Stimulated activated CD8-positive, alpha-beta memory T cell treated with anti-CD3 and anti-CD28 coated beads, Interleukin-2, amount 100 ng/mL, for 1 hour (primary cell): ENCODE measurements at places on chromosomes 13 and 19.

DNA sequence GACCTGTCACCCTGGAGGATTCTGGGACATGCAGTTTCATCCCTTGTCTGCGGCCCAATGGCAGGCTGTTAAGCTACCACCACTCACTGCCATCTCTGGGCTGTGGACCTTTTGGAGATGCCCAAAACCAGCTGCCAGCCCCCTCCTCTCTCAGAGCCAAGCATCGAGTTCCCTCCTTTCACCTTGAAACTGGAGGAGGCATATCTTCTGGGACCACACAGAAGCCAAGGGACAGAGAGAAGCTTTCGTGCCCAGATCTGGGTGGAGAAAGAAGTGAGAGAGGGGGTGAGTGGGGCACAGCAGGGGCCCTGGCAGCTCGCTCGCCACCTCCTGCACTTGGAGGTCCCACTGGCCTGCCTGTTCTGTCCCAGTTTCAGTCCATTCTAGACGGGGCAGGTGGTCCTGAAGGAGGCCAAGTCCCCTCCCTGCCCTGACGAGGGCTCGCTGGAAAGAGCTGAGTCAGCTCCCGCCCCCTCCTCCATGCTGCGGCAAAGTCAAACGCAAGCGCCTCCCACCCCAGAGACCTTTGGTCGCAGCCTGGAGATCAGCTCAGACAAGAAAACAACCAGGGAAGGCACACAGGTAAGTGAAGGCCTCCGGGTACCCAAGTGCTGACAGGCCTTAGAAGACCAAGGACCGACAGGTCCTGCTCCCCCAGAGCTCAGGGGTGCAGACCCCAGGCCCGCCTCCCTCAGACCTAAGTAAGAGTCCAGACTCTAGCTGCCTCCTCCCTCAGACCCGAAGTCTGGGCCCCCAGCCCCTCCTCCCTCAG, 3.8 kb downstream of the BCAT2 start:
- DNase-seq = no peak

DNA sequence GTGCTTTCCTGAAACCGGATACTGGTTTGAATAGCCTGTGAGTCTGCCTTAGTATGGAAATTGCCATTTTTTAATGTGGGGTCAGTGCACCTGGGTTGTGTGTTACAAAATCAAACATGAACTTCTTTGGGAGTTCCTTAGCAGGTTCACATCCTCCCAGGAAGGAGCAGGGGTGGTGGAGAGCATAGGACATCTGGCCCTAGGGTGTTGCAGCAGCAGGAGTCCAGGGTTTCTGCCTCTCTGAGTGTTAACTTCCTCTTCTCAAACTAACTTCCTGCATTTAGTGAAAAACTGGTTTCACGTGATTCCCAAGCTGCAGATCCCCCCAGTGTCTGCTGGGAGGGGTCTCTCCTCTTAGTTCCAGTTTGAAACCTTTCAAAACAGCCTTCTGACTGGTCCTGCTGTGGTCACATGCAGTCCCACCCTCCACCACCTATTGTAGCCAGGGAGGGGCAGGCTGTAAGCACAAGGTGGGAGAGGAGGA, 7.2 kb downstream of the RNASEH2B start:
- no peak for DNase-seq

DNA sequence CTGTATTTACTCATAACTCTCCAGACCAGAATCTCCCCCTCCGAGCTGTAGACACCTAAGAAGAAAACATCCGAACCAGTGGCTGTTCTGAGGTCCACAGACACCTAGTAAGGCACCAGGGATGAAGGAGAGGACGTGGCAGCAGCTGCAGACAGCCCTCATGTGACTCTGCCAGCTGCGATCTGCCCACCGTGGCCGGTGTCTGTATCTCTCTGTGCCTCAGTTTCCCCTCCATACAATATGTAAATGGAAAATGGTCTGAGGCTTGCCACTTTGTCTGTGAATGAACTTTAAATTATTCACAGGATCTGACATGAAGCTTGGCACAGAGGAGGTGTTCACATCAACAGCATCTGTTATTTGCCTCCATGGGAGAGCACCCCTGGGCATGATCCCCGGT, 2.4 kb downstream of the CEACAM4 start:
- DNase-seq = no peak

DNA sequence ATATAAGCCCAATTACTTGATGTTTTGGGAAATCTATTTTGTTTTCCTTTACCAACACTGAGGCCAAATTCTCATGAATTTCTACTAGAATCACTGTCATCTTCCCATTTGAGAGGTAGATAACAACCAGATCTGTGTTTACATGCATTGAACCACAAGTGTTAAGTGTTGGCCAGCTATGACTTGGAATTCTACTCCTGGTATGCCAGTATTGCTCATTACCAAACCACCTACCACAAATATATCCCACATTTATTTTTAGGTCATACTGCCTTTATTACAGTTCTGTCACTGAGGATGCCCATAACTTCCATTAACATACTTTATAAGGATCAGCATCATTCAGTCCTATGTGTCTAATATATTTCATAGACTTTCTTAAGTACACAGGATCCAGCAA, 328.9 kb downstream of the DIAPH3 start:
- DNase-seq = no peak

DNA sequence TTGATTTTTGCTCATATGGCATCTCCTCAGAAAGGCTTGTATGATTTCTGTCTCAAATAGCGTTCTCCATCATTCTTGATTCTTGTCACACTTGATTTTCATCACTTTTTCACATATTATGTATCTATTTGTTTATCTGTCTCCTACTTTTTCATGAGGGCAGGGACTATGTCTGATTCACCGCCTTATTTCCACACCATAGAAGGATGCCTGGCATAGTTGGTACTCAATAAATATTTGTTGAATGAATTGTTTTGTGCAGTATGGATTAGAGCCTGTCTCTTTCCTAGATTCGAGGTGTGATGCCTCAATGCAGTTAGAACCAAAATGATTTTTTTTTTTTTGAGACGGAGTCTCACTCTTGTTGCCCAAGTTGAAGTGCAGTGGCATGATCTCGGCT, 12.1 kb downstream of the SAE1 start:
- DNase-seq = no peak

DNA sequence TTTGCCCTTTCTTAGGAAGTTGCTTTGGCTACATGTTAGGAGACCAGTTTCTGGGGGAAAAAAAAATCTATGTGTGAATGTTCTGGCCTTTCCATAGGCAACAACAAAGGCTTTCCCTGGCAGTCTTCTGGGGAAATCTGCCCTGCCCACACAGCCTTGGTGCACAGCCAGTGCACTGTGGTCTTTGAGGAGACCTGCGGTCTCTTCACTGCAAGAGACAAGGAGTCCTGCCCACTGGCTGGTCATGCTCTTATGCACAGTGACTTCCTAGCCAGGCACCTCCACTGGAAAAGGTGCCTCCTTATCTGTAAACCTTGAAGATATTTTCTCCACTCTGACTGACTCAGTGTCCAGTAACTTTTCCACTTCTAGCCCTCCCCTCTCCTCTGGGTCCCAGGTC, 155.1 kb downstream of the SUCLA2 start:
- no peak for DNase-seq

DNA sequence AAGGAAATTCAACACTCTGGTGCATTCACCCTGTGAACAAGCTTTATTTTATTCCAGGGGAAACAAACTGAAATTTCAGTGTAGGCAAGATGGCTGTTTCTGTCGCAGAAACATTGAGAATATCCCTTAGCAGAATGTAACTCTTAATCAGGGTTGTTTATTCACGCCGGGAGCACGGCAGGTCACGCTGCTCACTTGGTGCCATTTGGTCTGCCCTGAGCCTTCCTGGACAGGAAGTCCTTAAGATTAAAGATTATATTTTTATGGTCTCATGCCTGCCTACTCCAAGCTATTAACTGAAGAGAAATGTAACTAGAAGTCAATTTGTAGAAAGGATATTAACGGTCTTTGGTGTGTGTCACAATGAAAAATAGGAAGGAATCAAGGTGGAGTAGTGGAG, 185.3 kb upstream of the ARGLU1 start:
- no peak for DNase-seq

GRCh38 chr19:41932720-41933332, 4.6 kb upstream of the ERFL start:
- no peak for DNase-seq

DNA sequence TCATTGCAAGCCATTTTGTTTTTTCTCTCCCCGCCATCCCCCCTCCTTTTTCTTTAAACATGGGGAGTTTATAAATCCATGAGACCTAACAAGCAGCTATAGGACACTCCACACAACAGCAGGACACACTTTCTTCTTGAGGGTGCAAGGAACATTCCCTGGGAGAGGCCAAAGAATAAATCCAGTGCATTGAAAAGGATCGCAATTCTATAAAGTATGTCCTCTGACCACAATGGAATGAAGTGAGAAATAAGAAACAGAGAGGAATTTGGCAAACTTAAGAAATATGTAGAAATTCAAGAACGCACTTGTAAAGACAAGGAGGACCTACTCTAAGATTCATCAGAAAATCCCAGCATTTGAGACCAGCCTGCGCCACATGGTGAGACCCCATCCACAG, 11.9 kb downstream of the KLF2 start:
- DNase-seq = no peak

DNA sequence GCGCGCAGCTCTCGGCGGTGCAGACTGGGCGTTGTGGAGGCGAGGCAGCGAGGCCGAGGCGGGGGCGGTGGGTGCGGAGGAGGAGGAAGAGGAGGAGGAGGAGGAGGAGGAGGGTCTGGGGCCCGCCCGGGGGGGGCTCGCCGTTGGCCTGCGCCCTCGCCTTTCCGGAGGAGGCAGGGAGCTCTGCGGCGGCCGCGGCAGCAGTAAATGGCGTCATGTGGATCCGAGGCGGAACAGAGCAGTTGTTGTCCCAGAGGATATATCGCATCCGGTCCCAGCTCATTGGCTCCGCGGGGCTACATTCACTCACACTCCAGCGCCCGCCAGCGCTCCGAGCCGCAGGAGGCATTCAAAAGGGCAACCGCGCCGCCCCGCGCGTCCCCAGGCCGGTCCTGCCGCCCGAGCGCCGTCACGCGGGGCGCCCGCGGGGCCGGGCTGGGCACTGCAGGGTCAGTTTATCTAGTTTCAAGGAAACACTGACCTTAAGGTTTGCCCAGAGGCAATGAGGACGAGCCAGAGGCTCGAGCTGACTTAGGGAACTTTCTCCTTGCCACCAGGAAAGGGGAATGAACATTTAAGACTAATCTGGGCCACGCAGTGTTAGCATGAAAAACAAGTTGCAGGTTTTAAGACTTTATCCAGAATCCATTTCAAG, at the start of gene SPRY2:
SPRY2 (minus strand) TSS at position 26 of the 655 bp plus-strand sequence. CDS start 3,421 bp downstream, outside the sequence.
- DNase-seq = no peak

DNA sequence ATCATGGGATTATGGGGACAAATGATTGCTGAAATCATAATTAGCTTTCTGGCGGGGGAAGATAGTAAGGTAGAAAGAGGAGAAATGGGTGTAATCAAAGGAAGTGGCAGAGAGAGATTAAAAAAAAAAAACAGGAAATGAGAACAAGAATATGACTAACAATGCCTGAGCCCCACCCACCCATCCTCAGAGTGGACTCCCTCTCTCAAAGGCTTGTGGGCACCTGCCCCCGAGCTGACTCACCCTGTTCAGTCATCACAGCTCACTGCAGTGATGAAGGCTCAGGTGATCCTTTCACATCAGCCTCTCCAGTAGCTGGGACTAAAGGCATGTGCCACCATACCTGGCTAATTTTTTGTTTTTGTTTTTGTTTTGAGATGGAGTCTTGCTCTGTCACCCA, 26.4 kb upstream of the TPT1 start:
- DNase-seq = peak; percentile 86

DNA sequence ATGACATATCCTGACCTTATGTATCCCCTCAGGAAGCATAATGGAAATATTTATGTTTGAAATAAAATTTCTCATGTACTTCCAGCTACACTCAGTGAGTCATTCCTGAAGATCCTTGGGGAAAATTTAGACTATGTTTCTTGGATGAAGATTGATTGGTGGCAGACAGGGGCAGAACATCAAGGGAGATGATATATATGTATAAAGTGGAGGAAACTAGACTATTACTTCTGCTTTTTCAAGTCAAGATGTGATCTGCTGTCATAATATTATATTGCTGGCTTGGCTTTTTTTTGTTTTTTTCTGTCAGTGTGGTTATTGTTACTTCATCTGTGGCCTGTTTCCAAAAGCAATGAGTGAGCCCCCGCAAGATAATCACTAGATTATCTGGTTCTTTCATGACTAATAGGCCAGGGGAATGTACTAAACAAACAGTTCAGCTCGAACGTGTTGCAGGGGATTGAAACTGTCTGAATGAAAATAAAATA, 87.2 kb upstream of the TNFSF11 start:
- DNase-seq = no peak

GRCh38 chr13:43543331-43543730, 243.4 kb downstream of the ENOX1 start:
- DNase-seq = no peak

- no peak for DNase-seq
Measured at GRCh38 chr19:6639439-6639838, 30.5 kb downstream of the TNFSF14 start.

DNA sequence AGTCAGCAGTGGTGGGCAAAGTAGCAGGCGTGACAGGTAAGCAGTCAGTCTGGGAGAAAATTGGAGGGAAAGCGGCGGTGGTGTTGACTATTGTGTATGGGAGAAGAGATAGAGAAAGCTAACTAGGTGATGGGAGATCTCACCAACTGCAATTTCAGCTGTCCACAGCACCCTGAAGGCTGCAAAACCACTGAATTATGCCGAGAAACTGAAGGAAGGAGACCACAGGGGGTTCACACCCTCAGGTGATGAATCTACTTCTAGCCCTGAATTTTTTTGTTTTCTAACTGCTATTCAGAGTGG, 631.5 kb downstream of the UQCRFS1 start:
- no peak for DNase-seq

GRCh38 chr19:35879770-35880317, 11.5 kb downstream of the APLP1 start:
- no peak for DNase-seq

GRCh38 chr19:30668521-30669155, 296.5 kb downstream of the ZNF536 start:
- no peak for DNase-seq

DNA sequence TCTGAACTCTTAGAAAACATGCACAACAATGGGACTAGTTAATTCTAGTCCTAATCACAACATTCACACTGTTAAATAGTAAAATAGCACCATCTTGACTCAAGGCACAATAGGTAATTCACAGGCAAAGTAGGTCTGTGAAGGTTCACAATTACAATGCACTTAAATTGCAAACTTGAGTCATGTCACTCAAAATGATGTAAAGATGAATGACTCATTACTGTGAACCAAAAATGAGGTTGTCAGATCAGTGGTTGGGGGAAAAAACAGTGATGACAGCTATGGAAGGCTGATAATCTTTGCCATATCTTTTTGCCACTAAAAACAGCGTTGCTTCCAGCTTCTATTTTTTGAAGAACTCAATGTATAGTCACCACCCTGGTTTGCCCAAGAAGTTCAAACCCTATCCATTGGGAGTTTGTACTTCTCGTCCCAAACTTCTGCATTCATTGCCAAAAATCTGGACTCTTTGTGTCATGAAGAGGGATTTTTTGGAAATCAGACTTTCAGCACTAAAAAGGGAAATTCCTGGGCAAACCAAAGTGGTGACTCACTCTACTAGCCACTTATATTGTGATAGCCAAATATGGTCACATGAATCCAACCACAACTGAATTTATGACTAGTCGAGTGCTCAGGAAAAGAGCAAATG, 200.9 kb upstream of the TMTC4 start:
- no peak for DNase-seq

GRCh38 chr19:18895038-18895823, 727 bp downstream of the CERS1 start:
- no peak for DNase-seq
